IPS DF 19.7 (cell line): ENCODE measurements at places on chromosomes 1 and 21.

DNA sequence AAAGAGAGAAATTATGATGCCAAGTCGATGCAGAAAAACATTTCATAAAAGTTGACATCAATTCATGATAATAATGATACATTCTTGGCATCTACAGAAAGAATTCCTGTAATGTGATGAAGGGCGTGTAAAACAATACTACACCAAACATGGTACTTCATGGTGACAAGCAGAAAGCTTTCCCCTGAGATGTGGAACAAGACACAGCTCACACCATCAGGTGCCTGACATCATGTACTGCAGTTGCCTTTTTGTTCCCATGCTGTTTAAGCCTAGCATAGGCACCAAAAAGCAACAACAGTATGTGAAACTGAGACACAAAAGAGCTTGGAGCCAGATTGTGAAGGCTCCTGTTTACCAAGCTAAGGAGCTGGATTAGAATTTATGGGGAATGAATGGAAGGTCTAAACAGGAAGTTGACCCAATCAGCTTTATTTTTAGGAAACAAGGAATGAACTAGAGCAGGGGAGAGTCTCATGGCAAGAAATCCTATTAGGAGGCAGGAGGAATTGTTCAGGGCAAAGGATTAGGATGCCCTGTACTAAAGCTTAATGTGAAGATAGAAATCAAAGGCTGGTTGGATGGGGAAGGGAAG, 67.2 kb downstream of the SYDE2 start:
- no peak for DNase-seq

DNA sequence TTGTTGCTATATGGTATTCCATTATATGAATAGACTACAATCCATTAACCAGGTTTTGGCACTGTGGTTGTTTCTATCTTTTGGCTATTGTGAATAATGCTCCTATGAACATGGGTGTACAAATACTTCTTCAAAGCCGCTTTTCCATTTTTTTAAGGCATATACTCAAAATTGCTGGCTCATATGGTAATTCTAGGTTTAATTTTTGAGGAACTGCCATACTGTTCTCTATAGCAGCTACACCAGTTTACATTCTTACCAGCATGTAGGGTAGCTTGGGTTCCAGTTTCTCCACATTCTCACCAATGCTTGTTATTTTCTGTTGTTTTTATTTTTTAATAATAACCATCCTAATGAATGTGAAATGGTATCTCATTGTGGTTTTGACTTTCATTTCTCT, 19.9 kb upstream of the AGO1 start:
- DNase-seq = no peak

GRCh38 chr1:225666495-225666894, 13.6 kb upstream of the ENAH start:
- DNase-seq = no peak

DNA sequence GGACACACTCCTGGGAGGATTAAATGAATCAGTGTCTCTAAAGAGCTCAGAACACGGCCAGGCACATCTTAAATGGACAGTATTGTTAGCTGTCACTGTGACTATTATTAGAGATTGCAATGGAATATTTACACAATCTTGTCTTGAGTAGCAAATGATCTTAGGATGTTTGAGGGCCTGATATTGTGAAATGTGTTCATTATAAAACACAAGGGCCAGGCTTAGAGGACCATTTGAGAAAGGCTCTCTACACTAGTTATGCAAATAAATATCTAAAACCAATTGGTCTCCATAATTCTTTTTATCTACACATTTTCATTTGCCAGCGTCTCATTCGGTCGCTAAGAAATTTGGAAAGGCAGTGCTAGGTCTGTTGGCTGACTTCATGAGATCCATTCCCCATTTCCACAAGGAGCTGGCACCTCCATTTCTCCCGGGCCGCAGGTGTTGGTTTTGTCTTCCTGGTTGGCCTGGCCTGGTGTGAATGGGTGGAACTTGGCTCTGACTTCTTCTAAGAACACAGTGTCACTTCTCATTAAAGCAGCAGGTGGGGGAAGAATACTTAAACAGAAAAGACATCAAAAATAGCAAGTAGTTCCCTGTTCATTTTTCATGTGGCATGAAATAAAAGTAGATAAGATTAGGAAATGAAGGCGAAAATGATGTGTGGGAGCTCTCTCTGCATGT, 56.0 kb upstream of the PLXNA2 start:
- no peak for DNase-seq

- DNase-seq = no peak
Observed at GRCh38 chr1:58895082-58895481, 111.2 kb upstream of the JUN start.

DNA sequence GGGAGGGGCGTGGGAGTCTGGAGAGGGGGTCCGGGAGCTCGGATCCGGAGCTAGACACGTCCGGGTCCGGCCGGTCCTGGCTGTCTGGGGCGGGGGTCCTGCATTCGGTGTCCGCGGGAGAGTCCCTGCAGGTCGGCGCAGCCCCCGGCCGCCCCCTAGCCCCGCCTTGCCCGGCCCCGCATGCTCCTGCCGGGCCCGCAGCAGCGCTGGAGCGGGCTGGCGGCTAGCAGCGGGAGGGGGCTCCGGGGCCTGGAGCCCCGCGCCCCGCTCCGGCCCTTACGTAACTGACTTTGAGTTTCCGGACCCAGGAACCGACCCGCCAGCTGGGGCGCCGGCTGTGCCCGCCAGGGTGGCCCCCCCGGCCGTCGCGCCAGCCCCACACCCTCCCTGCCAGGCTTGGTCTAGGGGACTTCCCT, 26.9 kb upstream of the EPB41 start:
- DNase-seq = no peak

- peak; percentile 17 for DNase-seq
Observed at GRCh38 chr1:169550294-169550693, 36.0 kb downstream of the F5 start.

GRCh38 chr1:247324923-247325322, 6.7 kb downstream of the ZNF496 start:
- DNase-seq = no peak

DNA sequence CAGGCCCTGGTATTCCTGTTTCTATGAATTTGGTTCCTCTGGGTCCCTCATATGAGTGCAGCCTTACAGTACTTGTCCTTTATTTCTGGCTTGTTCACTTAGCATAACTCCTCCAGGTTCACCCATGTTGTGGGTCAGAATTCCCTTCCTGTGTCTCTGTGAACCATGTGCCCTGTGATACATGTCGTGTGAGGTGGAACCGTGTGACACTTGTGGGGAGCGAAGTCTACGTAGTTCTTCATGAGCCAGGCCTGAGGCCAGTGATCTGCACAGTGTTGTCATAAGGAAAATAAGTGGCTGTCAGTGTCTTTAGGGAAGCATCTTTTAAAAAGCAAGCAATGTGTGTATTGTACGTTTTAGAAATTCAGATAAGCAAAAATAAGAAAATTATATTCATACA, 122.8 kb downstream of the GALNT2 start:
- DNase-seq = no peak

DNA sequence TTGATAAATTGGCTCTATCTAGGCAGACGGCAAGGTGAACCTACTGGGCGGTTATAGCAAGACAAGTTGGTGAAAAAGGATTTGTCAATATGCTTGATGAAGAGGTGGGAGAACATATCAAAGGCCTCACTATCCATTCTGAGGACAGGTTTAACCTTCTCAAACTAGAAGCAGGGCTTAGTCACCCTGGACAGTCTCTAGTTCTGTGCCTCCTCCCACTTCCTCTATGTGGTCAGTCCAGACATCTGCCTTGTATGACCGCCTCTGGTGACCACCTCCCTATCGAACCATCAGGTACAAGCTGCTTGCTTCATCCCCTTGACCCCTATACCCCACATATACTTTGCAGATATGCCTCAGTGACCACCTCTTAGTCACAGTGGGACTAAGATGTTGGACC, 2.3 kb upstream of the SCYL3 start:
- DNase-seq = no peak

DNA sequence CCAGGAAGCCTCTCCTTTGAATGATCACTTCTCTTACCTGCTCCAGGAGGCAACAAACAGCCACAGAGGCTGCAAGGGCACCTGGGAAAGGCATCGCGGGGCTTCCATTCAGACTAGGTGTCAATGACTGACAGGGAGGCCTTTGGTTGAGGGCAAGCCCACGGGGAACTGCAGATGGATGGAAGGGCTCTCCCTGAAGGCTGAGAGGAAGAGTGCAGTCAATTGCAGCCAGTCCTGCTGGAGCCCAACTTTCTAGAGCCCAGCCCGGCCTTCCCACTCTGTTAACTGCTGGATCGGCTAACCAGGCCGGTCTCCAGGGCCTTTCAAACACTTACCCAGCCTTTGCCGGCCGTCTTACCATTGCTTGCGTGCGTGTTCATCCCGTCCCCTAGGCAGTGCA, 89.3 kb downstream of the LACTBL1 start:
- no peak for DNase-seq

- no peak for DNase-seq
Observed at GRCh38 chr21:20875742-20876141, 122.5 kb upstream of the NCAM2 start.

GRCh38 chr1:116393792-116394191, 20.7 kb downstream of the ATP1A1 start:
- no peak for DNase-seq

- no peak for DNase-seq
Observed at GRCh38 chr1:89786628-89787214, 34.1 kb upstream of the LRRC8D start.

GRCh38 chr1:234911787-234912186, 216.8 kb downstream of the TOMM20 start:
- no peak for DNase-seq

DNA sequence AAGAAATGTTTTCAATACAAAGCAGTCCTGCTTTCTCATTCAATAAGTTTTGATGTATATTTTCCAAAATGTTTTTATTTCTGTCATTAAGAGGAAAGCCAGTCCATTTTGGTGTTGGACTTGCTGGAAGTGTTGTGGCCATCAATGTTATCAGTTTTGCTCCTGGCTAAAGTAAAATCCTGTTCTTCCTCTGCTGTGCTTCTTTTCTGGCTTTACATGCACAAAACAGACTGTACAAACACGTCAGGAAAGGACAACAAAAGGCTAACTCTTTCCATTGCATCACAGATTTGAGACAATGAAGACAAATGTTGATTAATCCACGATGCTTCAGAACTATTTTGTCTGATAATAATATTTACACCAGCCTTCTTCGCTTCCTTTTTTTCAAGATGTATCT, 735.4 kb downstream of the LTN1 start:
- DNase-seq = no peak

DNA sequence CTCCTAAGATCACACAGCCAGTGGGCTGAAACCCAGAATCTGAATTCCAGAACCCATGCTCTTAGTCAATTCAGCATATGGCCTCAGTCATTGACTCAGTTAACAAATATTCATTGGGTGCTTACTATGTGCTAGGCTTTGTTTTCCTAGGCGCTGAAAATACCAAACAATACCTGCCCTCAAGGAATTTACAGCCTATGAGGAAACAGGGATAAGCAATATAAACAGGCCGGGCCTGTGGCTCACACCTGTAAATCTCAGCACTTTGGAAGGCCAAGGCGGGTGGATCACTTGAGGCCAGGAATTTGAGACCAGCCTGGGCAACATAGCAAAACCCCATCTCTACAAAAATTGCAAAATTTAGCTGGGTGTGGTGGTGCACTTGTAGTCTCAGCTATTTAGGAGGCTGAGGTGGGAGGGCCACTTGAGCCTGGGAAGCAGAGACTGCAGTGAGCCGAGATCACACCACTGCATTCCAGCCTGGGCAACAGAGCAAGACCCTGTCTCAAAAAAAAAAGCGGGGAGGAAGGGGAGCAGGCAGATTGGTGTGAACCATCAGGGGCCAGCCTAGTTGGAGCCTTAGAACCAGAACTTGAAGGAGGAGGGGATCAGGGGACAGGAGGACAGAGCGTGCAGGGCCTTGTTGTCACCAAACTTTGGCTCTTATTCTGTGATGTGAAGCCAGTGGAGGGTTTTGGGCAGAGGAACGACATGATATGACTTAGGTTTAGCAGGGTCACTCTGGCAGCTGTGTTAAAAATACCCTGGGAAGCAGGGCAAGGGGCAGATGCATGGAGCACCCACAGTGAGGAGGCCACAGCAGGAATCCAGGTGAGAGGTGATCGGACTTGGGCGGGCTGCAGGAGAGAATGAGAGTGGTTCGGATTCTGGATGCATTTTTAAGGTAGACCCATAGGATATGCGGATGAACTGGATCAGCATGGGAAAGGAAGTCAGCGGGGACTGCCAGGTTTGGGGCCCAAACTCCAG, 5.8 kb downstream of the TINAGL1 start:
- DNase-seq = no peak

DNA sequence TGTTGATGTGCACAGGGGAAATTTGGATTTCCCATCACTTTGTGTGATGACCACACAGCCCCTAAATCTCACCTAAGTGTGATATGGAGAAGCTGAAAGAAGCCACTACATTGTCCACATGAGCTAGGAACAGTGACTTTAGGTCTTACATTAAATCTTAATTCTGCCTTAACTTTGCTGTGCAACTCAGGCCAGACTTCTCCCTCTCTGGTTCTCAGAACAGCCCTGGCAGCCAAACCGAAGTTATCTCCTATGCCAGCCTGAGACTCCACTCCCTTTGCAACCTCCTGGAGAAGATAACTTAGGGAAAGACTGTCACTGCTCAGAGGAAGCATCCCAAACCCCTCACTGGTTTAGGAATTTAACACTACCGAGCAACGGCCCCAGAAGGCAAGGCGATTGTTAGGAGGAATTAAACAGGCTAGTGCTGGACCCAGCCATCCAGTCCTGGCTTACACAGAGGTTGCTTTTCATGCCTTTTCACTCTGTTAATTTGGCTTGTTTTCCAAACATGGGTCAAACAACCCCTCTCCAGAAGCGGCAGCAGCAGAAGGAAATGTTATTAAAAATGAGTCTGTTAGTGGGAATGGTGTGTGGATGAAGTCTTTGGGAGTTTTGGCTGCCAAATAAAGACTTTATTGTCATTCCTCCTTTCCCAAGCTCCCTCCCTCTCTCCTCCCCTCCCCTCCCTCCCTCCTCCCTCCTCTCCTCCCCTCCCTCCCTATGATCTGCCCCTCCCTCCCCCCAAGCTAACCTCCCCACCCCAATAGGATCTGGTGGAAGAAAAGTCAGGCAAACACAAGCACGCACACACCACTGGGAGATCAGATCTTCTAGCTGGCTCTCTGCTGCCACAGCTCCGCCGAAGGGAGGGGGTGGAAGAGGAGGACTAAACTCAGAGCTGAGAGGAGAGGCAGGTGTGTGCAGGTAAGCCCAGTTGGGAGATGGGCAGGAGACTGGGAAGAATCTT, at the start of gene PRELP:
Gene PRELP, plus strand, starts transcription at position 795 of the 970 bp plus-strand sequence. CDS start 7,379 bp downstream, outside the sequence.
- DNase-seq = peak; percentile 83

DNA sequence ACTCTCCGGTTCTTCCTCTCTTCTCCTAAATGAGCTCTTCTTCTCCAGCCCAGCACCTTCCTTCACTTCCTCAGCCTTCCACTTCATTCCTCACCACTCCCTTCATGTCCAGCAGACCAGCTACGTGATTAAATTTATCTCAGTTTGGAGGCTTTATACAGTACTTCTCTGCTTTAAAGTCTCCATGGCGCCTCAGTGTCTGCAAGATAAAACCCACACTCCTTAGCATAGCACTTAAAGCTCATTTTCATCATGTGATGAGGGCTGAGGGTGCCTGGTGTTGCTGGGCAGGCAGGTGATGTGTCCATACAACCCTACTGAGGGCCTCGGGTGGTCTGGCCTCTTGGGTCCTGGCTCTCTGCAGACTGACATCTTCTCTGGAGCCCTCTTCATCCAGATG, 7.7 kb downstream of the SLC5A9 start:
- no peak for DNase-seq
